Right ventricle myocardium superior (tissue), 1 donor: ENCODE measurements at places on chromosomes 12 and 14.

- no peak for DNase-seq
Measured at GRCh38 chr12:87051621-87052020, 795.4 kb upstream of the MGAT4C start.

DNA sequence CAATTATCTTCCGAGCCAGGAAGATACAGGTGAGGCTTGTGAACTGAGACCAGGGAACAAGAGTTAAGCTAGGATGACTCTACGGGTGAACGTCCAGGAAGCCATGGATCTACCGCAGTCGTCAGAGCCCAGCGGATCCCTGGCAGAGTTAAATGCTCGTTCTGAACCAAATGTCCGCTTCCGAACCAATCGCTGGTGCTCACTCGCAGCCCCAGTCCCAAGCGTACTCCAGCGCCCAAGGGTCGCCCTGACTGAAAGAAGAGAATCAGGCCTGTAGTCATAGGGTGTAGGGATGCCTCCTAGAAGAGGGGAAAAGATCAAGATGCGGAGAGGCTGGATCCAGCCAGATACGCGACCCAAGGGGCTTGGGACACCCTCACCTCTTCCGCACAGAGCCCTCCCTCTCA, 283 bp downstream of the VIPAS39 start:
- no peak for DNase-seq

DNA sequence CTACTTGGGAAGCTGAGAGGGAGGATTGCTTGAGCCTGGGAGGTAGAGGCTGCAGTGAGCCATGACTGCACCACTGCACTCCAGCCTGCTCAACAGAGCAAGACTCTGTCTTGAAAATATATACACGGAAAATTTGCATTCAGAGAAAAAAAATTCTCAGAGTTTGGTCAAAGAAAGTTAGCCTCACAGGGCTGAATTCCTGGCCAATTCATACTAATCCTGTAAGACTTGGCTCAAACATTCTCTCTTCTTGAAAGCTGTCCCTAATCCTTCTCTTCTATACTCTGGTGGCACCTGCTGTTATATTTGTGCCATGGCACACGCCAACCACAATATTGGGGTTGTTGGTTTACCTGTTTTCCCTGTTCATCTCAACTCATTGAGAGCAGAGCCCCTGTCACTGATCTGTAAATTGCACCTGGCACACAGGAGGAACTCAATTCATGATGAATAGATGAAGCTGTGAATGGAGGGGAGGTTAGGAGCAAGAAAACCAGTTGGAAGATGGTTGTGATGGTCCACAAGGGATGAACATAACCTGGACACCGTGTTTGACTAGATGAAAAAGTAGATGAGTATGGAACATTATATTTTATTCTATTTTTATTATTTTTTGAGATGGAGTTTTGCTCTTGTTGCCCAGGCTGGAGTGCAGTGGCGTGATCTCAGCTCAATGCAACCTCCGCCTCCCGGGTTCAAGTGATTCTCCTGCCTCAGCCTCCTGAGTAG, 36.8 kb upstream of the SPTSSA start:
- no peak for DNase-seq

DNA sequence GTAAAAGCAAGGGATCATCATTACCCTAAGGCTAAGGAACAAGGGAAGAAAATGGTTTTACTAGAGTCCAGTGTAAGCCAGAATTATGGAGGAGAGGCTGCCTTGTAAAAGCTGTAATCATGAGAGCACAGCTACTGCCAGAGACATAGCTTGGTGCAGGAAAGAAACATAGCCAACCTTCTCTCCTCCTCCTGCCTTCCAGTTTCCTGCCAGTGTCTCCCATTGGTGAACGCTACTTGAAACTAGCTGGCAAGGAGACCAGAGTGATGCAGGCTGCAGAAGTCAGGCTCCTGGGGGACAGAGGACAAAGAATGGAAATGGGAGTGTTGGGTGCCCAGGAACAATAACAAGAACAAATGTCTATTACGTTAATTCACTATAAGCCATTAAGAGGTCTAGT, 158.5 kb downstream of the NELL2 start:
- no peak for DNase-seq

DNA sequence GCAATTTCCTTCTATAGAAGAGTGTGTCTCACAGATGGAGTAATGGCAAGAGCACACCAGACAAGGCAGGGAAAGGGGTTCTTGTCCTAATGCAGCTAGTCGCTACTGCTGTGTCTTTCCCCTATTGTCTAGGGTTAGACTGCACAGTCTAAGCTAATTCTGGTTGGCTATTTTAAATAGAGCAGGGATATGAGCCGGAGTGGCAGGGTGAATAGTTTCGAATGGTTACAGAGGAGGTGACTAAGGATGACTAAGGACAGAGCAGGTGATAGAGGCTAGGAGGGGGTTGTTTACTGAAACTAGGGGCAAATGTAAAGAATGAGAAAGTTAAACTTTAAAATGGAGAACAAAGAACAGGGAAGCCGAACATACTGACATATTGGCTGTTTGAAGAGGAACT, 25.6 kb upstream of the CPNE8 start:
- no peak for DNase-seq

- DNase-seq = no peak
Measured at GRCh38 chr12:62379026-62379722, 87.5 kb upstream of the MON2 start.

- DNase-seq = no peak
Measured at GRCh38 chr12:121582583-121583333, 1.9 kb upstream of the KDM2B start.

DNA sequence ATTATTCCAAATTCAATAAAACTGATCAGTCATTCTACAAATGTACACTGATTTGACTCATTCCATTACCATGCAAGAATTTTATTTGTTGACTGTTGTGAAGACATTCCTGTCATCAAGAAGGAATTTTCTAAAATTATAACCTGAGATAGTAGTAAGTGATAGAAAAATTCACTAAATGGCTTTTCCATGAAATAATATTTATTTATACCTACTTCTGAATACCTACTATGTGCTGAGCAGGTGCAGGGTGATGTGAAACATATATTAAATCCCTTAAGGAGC, 841.7 kb downstream of the NRXN3 start:
- DNase-seq = no peak

DNA sequence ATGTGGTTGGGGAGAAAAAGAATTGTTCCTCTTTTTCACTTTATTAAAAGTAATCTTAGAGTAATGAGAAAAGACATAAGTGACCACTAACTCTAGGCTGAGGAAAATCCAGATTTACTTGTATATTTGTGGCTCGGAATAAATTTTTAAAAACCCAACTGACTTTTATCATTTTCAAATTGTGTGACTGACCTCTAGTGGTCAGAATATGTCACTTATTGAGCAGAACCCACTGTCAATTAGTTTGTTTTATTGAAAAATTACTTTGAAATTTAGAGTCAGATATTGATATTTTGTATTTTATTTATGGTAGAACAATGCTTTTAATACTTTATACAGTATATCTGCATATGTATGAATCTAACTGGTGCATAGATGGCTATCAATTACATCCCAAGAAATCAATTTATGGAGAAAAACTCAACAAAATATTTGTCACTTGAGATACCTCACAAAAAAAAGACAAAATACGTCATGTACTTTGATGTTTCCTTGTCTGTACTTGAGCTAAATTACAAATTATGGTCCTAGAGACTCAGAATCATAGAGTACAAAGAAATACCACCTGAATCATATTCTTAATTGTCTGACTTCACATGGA, 229.4 kb downstream of the CNTN1 start:
- no peak for DNase-seq

DNA sequence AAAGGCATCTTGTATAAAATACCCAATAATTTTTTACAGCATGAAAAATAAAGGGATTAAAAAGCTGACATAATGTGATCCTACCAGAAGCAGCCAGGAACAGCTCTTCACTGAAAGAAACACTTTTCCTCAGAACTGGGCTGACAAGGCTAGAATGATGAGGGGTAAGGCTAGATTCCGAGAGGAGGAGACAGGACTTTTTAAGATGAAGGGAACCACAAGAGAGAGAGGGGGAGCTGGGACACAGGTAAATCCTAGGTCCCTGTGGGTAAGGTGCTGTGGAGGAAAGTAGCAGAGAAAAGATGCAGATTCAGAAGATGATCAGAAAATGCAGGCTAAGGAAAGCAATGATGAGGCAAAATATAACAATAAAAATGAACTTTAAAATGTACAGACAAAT, 29.5 kb downstream of the C2CD5 start:
- no peak for DNase-seq

GRCh38 chr12:72236071-72236705, 36.0 kb upstream of the TRHDE start:
- DNase-seq = no peak

- DNase-seq = no peak
Measured at GRCh38 chr14:52446355-52446754, 106.0 kb downstream of the TXNDC16 start.

DNA sequence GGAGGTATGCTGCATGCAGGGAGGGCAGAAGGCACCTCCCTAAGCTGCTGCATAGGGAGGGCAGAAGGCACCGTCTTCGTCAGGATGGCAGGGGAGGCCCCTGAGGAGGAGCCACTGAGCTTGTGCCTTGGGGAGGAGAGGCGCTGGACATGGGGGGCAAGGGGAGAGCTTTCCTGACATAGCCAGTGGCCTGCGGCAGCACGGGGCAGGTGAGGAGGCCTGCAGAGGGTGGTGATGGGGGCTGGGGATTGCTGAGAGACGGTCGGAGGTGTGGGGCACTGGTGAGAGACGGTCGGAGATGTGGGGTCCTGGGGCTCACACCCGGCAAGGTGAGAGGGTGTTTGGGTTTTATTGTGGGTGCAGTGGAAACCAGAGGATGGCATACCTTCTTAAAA, 10.4 kb upstream of the BDKRB2 start:
- no peak for DNase-seq

GRCh38 chr12:63052696-63053095, 98.3 kb downstream of the AVPR1A start:
- no peak for DNase-seq

DNA sequence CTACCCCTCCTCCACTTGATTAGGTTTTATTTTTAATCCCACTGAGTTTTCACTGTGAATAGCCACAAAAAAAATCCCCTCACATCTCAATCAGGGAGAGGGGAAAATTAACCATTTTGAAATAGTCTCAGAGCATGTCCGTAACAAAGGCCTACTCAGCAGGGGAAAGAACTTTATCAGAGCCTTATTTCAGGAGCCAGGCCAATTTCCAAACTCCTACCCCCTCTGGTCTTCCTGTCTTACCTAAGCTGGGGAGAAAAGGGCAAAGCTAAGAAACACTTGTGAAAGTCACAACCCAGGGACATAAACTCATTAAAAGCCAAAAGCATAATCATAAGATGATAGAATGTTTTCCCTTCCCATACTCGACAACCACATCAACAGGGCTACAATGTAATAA, 260.3 kb upstream of the DIO3 start:
- DNase-seq = no peak

GRCh38 chr12:28958553-28959195, 190.4 kb upstream of the FAR2 start:
- no peak for DNase-seq

DNA sequence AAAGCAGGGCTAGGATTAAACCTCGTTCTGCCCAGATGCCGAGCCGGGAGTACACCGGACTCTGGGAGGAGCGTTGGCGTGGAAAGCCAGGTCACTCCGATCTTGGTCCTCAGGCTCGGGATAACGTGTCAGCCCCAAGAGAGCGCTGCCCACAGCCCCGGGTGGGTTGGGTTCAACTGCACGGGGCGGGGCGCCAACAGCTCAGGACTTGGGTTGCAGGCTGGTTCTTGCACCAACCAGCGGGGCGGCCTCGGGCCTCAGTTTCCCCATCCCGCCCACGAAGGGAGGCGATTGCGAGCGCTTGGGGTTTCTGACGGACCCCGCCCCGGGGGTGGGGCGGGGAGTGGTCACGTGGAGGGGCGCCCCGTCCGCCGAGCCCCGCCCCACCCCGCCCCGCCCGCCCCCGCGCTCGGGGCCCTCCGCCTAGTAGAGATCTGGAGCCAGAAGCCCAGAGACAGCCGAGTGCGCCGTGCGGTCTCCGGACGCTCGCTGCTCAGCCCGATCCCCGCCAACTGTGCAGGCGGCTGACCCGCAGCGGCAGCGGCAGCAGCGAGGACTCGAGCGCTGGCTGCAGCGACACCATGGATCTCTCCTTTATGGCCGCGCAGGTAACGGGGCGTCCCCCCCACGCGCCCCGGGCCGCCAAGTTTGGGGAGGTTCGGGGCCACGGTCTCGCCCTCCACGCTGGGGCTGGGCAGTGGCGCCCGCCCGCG, at the start of gene C14orf132:
C14orf132 (plus strand) TSS at position 443 of the 713 bp plus-strand sequence; CDS start at position 582, 139 bp downstream.
- peak; percentile 78 for DNase-seq

DNA sequence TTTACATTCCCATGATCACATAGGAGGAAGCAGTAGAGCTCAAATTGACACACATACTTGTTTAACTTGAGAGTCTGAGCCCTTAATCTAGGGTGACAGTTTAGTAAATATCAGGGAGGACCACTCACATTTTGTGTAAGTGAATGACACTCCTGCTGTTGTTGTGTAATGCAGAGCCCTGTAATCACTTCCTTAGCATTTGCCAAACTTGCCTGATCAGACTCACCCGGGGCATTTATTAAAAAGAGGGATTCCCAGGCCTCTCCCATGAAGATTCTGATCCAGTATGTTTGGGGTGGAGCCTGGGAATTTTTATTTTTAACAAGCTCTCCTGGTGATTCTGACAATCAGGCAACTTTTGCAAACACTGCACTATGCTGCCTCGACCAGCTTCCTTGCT, 119.6 kb downstream of the NUAK1 start:
- DNase-seq = no peak

- no peak for DNase-seq
Measured at GRCh38 chr12:75721796-75722195, 210.4 kb upstream of the KRR1 start.

DNA sequence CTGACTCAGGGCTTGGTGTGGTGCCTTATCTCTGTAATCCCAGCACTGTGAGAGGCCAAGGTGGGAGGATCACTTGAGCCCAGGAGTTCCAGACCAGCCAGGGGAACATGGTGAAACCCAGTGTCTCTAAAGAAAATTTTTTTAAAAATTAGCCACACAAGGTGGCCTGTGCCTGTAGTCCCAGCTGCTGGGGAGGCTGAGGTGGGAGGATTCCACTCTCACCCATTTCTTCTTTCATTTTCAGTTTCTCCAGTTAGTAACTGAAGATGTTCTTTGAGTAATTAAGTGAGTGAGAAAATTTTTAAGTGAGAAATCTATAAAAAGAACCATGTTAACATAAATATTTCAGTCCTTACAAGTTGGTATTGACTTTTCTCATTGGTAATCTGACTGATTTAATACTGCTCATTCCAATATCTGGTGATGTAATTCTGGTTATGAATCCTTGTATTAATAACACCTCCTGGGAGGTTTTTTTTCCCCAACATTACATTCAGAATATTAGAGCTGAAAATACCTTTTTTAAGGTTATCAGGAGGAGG, 6.1 kb downstream of the METTL3 start:
- no peak for DNase-seq

- DNase-seq = no peak
Measured at GRCh38 chr12:56339158-56339422, 406 bp downstream of the IL23A start.

DNA sequence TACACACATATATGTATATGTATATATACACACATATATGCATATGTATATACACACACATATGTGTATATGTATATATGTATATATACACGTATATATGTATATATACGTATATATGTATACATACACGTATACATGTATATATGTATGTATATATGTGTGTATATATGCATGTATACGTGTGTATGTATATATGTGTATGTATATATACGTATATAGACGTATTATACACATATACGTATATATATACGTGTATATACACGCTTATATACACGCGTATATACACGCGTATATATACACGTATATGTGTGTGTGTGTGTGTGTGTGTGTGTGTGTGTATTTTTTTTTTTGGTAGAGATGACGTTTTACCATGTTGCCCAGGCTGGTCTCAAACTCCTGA, 32.9 kb upstream of the ZNF740 start:
- no peak for DNase-seq

GRCh38 chr12:102401087-102401486, 79.3 kb downstream of the IGF1 start:
- DNase-seq = no peak
